ENCODE measurements at places on chromosomes 3 and 15.

- DNase-seq = no peak
Measured at GRCh38 chr3:66722675-66723074, 221.9 kb upstream of the LRIG1 start.

DNA sequence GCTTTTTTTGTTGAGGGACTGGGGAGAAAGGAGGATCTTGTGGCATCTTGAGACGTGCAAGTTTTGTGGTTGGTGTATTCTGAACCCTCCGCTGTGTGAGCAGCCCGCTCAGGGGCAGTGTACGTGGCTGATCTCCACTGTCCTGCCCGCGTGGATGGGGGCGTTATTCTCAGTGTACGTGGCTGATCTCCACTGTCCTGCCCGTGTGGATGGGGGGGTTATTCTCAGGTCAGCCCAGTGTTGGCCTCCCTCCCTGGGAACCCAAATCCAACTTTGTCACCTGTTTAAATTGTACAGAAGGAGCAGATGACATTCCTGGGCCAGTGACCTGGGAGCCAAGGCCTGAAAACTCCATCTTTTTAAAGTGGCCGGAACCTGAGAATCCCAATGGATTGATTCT is 84.0 kb downstream of the PGPEP1L start:
- DNase-seq = no peak

- DNase-seq = peak; percentile 27
Measured at GRCh38 chr3:20043396-20043795, 3.1 kb downstream of the KAT2B start.

GRCh38 chr3:143155756-143156155 is 36.2 kb downstream of the CHST2 start:
- DNase-seq = no peak

GRCh38 chr3:149507491-149508324 is 33.2 kb downstream of the TM4SF4 start:
- no peak for DNase-seq

GRCh38 chr3:9403463-9403862 is 6.0 kb downstream of the SETD5 start:
- no peak for DNase-seq

- DNase-seq = no peak
Measured at GRCh38 chr3:46318207-46318927, 35.5 kb upstream of the CCR2 start.

- DNase-seq = no peak
Measured at GRCh38 chr3:110021659-110022058, 684.3 kb upstream of the DPPA4 start.

- DNase-seq = no peak
Measured at GRCh38 chr3:188712248-188712924, 459.4 kb upstream of the TPRG1 start.

DNA sequence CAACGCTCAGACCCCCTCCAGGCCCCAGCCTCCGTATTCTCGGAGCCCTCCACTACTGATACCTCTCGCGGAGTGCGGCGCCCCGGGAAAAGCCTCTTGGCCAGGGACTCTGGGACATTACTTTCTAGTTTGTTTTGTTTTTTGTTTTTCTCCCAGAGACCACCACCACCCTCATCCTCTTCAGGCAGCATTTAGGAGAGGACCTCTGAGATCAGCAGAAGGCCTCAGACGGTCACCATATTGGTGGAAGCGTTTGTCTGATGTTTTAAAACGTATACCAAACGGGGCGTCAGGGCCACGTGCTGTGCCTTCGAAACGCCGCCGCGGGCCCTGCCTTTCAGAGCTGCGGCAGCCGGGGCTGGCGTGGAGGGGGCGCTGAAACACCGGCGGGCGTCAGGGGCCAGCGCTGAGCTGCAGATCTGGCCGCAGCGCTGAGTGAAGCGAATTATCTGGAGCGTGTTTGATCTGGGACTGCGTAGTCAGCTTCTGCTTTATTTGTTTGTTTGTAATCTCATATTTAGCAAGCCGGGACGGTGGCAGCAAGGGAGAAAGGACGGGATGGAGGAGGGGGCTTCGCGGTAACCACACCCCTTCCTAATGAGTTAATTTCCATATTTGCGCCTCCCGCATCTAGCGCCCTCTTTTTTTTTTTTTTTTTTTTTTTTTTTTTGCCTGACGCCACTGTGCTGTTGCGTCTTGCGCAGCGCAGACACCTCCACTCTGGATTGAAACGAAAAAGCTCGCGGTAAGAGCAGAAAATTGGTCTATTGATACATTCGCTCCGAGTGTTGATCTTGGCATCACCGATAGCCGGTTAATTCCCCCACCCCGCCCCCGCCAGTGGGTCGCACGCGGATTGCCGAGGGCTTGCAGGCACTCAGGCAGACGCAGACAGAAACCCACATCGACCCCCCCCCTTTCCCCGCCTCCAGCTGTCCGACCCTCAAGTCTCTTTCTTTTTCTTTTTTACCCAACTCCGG is 14.9 kb downstream of the SOX2 start:
- DNase-seq = no peak

GRCh38 chr3:110327870-110328269 is 743.7 kb upstream of the NECTIN3 start:
- no peak for DNase-seq

GRCh38 chr3:71384837-71385716 is 198.5 kb downstream of the FOXP1 start:
- DNase-seq = no peak

GRCh38 chr15:48395521-48396011 is 64.3 kb downstream of the DUT start:
- DNase-seq = no peak

DNA sequence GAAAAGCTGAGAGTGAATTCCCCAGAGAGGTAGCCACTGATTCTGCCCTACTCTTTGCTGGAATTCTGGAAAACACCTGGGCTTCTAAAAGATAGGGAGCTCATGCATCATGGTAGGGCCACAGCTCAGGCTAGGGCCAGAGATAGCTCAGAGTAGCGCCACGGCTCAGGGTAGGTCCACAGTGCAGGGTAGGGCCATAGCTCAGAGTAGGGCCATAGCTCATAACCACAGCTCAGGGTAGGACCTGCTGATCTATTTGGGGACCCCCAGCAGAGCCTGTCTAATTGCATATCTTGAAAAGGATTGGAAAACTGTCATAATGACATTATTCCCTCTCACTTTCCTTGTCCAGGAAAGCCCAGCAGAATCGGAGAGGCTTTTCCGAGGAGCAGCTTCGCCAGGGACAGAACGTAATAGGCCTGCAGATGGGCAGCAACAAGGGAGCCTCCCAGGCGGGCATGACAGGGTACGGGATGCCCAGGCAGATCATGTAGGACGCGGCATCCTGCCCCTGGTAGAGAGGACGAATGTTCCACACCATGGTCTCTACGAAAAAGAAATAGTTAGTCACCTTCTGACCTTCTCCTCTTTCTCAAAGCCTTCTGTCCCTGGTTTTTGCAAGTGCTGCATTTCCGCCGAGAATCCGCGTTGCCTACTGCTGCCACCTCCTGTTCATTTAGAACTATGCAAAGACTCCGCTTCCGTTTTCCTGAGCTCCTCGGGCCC is 14.5 kb downstream of the TAGLN3 start:
- DNase-seq = peak; percentile 33

- no peak for DNase-seq
Measured at GRCh38 chr3:107211608-107212007, 165.6 kb upstream of the CCDC54 start.
